ENCODE measurements at places on chromosomes 12 and 14.

- no peak for DNase-seq
Measured at GRCh38 chr14:61644175-61644574, 51.1 kb upstream of the HIF1A start.

DNA sequence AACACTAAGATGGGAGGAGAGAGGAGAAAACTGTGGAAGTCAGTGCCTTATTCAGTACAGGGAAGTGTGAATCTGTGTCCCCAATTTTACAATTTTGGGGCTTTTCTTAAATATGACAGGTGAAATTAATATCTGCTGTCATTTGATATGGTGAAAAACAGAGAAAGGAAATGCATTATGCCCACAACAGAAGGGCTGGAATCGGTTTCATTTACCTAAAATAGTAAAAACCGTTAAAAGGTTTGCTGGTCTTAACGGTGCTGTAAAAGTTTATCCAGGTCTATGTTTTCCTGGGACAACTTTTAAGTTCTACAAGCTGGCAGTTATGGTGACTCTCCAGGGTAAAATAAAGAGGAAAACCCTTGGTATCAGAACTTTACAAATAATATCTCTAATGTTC is 310.8 kb downstream of the FUT8 start:
- no peak for DNase-seq

DNA sequence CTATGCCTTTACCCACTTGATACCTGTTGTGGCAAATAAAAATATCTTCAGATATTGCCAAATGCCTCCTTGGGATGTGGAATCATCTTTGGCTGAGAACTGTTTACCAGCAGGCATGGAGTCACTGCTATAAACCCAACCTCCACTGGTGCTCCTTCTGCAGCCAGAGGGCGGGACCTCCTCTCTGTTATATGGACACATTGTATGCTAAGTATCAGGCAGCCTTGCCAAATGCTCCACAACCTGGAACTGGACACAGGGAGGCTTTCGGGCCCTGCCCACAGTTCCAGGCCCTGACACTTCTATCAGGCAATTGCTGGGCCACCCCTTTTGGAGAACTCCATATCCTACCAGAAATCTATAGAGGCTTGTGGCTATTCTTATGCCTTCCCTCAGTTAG is 201.0 kb downstream of the TMX1 start:
- DNase-seq, result no peak

DNA sequence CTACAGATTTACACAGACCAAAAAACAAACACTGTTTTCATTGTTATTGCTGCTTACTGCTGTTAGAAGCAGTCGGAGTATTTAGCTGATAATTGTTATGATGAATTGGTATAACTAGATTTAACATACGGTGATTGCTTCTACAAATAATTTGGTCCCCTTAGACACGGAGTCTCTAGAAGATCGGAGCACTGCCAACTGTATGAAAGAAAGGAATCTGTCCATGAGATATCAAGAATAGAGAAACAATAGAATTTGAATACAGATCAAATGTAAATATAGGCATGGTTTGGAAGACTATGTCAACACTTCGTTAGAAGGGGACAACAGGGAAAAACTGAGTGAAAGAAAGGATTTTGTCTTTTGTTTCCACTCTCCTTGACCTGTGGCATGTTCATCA is 110.9 kb downstream of the PPP2R5E start:
- DNase-seq, result no peak

DNA sequence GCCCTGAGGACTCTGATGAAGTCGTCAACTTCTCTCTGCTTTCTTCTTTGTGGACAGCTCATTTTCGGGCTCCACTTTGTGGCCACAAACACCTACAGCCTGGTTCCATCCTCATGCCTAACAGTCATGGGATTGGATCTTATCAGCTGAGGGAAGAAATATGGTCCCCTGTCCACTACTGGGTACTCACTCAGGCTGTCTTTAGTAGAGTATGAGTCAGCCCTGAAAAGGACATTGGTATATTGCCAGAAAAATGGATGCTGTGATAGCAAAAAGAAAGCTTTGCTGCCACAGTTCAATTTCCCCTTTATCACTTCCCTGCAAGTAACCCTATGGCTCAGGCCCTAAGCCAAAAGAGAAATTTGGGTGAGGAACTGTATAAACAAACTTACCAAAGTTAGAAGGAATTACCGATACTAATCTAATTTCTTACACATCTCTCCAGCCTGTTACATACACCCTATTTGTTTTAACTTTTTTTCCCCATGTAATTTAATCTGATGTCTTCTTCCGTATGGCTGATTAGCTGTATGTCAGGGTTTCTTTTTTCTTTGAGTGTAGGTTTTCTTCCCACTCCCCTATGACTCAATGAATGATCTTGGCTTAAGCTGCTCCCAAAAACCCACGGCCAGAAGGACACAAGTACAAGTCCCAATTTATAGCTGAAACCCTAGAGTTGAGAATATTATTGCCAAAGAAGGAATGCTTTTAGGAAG is 29.1 kb downstream of the MTHFD1 start:
- no peak for DNase-seq

DNA sequence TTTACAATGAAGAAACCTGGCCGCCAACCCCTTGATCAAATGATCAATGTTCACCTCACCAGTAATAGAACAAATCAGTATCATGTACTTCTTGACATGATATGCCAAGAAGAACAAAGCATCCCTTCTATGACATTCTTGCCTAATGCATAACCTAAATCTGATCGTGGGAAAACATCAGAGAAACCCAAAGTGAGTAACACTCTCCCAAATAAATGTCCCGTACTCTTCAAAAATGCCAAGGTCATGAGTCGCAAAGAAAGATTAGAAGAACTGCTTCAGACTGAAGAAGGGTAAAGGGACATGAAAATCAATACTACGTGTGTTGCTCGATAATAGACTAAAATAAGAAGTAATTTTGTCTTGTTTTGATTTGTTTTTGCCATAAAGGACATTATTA is 11.4 kb upstream of the SLC25A3 start:
- DNase-seq, result no peak
